Stimulated activated naive B cell treated with anti-CD40 and anti-IgM and Interleukin-4, amounts not matched to agents 10 μg/mL and 1 μg/mL and 100 μg/mL, for 72 hours (primary cell): ENCODE measurements at places on chromosomes 11 and 22.

DNA sequence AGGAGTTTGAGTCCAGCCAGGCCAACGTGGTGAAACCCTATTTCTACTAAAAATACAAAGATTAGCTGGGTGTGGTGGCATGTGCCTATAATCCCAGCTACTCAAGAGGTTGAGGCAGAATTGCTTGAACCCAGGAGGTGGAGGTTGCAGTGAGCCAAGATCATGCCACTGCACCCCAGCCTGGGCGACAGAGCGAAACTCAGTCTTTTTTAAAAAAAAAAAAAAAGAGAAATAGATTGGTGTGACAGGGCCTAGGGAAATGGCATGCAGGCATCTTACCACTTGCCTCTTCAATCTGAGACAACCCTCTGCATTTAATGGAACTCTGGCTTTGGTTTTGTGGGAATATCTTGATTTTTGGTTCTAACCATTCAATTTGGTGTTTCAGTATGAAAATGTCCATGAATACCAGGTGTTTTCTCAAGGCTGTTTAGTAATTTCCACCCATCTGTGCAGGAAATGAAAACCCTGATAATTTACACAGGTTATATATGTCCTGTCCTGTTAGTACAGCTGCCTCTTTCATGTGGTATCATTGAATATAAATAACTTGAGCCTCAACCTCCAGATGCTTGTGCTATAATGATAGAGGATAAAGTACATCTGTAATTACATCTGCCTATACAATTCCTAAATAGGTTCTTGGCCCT, 8.4 kb downstream of the XBP1 start:
- peak overlapping the region; percentile 69 for H3K27ac ChIP-seq
- DNase-seq, result no peak
- peaks cover 46% of the 10 kb centered on the region for H3K36me3 ChIP-seq
- H3K4me1 ChIP-seq, result peaks cover 44% of the 10 kb centered on the region
- H3K4me3 ChIP-seq, result peak overlapping the region; percentile 17

DNA sequence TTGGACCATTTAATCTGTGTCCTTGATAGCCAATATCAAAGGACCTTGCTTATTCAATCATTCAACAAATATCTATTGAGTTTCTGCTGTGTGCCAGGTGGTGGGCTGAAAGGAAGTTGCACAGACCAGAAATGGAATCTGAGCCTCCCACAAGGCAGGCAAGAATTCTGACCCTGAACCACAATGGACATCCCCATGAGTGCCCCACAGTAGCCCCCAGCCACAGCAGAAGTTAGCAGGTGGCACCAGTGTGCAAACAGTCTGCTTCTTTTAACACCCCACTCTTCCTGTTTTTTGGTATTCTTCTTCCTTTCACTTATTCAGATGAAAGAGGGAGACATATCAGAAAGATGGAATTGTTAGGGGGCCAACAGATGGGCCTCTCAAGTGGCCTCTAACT, 12.2 kb upstream of the SERPING1 start:
- no peak for DNase-seq
- H3K4me1 ChIP-seq, result peaks cover 16% of the 10 kb centered on the region

- DNase-seq, result no peak
- H3K4me1 ChIP-seq, result peaks cover 29% of the 10 kb centered on the region
- no peak overlapping the region for H3K27ac ChIP-seq
- no peak overlapping the region for H3K4me3 ChIP-seq
Measured at GRCh38 chr22:19094393-19094997, 27.7 kb downstream of the DGCR2 start.

- H3K4me1 ChIP-seq, result peaks cover 13% of the 10 kb centered on the region
- peak overlapping the region; percentile 4 for H3K27ac ChIP-seq
- DNase-seq, result no peak
- H3K27me3 ChIP-seq, result no peaks in the 10 kb centered on the region
- peaks cover 9% of the 10 kb centered on the region for H3K36me3 ChIP-seq
- peak overlapping the region; percentile 25 for H3K4me3 ChIP-seq
Measured at GRCh38 chr22:28759861-28760560, 12.5 kb upstream of the CCDC117 start.

GRCh38 chr11:132008872-132009271, 638.5 kb downstream of the NTM start:
- no peaks in the 10 kb centered on the region for H3K27me3 ChIP-seq
- no peak overlapping the region for H3K4me3 ChIP-seq
- H3K27ac ChIP-seq, result no peak overlapping the region
- no peaks in the 10 kb centered on the region for H3K36me3 ChIP-seq
- no peaks in the 10 kb centered on the region for H3K4me1 ChIP-seq
